ENCODE measurements at places on chromosomes 2 and 18.

DNA sequence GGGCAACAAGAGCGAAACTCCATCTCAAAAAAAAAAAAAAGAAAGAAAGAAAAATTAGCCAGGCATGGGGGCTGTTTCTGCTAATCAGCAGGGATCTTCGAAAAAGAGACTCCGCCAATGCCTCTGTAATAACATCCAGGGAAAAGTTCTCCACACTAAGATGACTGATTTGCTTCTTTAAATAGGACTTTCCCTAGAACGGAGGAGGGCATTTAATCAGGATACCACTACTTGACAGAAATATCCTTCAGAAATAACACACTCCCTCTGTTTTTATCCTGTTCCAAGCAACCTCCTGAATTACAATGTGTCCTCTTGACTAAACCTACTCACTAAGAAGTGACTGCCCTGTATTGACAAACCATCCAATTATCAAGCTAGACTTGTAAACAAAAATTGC, 21.7 kb downstream of the REV1 start:
- DNase-seq: no peak

- no peak for DNase-seq
Observed at GRCh38 chr2:70280242-70280798, 13.2 kb downstream of the SNRPG start.

GRCh38 chr2:66512626-66513025, 77.7 kb downstream of the MEIS1 start:
- DNase-seq: no peak

DNA sequence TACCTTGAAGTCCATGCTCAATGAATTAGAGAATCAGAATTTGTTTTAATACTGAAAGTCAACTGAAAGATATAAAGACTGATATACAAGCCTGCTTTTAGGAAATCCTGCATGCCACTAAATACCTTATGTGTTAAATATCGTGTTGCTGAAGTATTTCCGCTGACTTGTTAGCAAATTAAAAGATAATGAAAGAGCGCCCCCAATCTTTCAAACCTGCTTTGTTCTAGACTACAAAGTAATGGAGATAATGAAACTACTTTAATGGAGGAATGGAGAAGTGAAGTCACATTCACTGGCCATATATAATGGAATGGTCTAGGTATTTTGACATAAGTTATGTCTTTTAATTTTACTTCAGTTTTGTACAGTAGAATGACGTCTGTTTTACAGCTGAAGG, 95.7 kb downstream of the ASXL3 start:
- DNase-seq: no peak

DNA sequence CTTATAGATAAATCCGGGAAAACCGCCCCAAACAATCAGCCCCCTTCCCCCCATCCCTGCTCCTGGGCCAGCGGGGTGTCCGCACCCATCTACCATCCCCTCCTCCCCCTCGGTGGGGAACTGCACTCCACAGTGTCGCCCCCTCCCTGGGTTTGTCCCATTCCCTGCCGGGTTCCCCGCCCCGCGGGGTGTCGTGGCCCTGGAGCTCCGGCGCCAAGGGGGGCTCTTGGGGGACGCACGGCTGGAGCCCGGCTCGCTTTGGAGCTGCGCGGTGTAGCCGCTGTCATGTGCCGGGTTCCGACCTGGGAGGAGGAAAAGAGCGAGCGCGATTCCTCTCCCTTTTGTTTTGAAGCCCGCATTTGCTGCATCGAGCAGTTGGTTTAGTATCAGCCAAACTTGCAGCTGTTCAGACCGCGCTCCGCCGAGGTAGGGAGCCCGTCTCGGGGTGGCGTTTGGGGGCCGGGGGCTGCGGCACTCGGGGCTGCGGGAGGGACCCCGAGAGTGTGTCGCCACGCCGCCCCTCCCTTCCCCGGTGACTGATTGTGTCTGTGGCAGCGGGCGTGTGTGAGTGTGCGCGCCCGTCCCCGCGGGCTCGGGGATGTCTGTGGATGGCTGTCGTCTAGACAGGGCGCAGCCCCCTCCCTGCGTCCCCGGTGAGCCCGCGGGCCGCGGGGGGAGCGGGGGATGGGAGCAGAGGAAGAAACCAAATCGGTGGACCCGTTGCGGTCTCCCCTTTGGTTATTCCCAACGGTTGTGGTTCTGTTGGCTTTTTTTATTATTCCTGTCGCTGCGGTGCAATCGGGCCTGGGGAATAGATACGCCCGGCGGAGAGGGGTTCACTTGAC, 797 bp downstream of the CTIF start:
- peak; percentile 31 for DNase-seq

GRCh38 chr2:73283545-73284295, 558 bp downstream of the FBXO41 start:
- no peak for DNase-seq

DNA sequence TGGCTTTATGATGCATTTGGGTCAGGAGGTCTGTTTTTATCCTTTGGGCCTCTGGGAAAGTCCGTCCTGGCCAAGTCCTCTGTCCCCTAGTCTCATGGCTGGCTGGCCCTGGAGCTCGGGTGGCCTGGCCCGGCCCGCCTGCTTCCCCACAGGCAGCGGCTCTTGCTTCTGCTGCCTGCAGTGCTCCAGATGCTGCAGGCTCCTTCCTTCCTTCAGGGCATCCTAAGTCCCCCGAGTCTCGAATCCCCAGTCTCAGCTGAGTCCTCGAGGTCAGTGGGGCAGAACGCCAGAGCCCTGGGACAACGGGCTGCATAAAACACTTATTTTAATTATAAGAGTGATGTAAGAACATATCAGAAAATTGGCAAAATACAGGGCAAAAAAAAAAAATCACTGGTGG, 71.2 kb downstream of the HPCAL1 start:
- no peak for DNase-seq

- no peak for DNase-seq
Observed at GRCh38 chr2:223855426-223855825, 18.0 kb upstream of the AP1S3 start.

- DNase-seq: no peak
Observed at GRCh38 chr2:7043690-7044089, 126.5 kb downstream of the RNF144A start.

DNA sequence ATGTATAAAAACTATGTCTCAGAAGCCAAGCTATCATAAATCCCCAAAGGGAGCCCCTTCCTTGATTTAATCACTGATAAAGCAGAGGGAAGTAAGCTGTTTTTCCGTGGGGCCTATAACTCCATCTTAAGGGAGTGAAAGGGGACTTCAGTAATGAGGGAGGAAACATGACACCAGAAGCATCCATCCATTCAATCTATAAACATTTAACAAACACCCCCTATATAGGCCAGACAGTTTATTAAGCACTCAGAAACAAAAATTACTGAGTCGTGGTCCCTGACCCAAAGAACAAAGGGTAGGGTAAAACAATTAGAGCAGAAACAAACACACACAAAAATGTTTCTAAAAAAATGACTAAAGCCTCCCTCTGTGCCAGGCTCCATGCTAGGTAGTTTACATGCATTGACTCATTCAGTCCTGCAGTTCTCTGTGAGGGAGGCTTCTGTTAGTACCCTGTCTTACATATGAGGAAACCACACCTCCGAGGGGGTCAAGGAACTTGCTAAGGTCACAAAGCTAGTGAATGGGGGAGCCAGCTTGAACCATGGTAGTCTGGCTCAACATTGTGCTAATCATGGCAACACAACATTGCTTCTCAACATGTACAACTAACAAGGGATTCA, 472.1 kb downstream of the CDH2 start:
- DNase-seq: no peak

GRCh38 chr18:3466872-3467271, 16.9 kb downstream of the TGIF1 start:
- DNase-seq: no peak

GRCh38 chr18:8744656-8745055, 39.3 kb downstream of the MTCL1 start:
- no peak for DNase-seq

DNA sequence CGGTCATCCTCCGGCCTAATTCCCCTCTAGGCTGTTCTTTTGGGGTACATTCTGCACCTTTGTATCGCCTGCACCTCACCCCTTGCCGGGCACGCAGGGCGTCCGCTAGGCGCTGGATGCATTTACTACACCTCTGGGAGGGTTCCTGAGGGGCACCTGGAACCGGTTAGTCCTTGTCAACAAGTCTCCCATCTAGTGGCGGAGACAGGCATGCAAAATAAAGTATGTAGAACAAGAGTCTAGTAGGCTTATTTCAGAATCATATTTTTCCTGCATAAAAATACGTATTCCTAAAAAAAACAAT, 705 bp upstream of the TEX261 start:
- peak; percentile 37 for DNase-seq

DNA sequence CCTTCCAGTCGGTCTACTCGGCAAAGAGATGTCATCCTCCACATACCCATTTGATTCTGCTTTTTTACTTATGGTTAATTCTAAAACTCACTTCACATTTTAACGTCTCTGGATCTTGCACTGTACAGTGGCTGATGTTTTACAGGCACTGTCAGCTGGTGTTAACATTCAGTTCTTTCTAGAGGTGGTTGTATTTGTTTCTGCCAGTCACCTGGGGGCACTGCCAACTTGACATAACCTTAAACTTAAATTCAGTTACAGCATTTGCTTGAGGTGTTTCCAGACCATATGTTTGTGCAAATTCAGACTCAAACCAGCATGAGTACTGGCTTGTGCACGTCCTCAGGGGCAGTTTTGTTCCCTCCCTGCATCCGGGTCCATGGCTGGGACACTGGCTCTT, 5.3 kb upstream of the TMEM185B start:
- no peak for DNase-seq

DNA sequence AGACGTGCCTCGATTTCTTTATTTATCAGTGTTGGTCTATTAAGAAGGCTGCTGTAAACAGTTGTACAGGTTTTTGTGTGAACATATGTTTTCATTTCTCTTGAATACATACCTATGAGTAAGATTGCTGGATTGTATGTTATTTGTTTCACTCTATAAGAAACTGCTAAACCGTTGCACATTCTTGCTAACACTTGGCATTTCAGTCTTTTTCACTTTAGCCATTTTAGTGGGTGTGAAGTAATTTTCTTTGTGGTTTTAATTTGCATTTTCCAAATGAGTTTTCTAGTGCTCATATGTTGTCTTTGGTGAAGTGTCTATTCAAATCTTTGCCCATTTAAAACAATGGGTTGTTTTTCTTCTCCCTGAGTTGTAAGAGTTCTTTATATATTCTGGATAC, 221.5 kb upstream of the SMAD7 start:
- no peak for DNase-seq

DNA sequence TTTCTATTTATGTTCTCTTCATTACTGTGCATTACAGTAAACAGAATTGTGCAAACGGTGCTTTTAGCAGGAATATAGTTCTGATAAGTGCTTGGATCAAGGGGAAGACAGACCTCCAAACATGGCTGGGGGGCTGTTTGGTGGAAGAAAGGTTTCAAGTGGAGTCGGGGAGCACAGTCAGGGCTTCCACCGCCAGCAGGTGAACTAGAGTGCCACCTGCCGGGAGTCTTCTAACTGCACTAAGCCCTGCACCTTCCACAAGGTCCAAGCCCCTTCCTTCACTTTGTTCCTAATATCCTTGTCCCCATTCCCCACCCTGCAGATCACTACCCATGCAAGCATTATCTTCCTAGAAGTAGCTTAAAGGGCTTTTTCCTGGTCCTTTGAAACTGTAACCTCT, 11.1 kb downstream of the ONECUT2 start:
- no peak for DNase-seq

DNA sequence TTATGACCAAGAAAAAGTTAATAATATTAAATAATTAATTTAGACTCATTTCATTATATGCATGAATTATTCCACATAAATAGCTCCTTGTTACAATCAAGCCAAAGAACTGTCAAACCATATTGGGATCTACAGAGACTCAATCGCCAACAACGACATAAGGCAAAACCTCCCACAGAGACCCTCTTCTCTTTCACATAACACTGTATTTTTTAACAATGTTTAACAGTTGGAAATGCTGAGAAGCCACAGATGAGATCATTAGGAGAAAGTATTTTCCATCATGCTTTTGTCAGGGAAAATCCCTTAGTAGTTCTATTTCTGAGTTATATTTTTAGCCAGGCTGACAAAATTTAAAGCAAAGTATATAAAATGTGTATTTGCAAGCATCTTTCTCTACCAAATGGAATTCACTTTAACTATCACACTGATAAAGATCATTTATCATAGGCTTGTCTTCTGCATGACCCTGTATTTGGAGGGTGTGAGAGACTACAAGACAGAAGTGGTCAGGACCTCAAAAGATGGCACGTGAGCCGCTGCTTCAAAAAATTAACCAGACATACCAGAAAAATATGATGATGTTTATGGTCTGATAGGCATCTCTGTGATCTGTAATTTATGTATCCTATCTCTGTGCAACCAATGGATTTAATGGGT, 383.8 kb downstream of the NRXN1 start:
- DNase-seq: no peak

- DNase-seq: no peak
Observed at GRCh38 chr2:144396318-144396717, 123.6 kb downstream of the ZEB2 start.

DNA sequence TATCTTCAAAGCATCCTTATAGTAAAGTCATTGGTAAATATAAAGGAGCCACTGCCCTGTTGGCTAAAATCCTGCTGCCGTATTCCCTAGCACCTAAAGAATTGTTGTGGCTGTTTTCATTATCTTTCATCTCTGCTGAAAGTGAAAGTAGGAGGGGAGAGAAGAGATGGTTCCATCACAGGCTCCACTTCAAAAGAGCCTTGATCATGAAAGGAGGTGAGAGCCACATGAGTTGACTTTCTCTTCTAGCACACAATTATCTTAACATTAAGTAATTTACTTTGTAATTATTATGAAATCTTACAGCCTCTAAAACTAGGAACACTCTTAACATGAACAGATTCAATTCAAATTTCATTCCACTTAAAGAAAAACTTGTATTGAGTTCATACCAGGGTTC, 1050.9 kb upstream of the LRRTM1 start:
- DNase-seq: no peak

- no peak for DNase-seq
Observed at GRCh38 chr2:227016894-227017293, 147.1 kb downstream of the COL4A4 start.

DNA sequence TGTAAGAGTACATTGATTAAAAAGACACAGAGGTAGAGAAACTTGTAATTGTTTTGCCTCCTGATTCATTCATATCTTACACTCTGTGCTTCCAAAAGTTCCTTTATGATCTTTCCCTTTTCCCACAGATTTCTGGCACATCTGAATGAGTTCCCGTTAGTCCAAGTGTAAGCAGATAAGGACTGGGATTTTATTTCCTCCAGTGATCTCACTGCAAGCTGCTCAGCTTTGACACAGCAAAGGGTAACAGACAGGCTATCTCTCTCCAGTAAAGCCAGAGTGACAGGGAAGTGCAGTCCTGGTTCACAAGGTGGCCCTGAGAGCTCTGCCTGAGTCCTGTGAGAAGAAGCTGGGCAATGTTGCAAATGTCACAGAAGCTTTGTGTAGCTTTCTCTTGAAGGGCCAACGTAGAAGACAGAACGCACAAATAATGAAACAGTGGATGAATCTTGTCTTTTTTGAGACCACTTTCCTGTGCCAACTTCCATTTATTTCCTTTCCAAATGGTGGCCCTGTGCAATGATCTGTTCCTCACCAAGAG, 32.5 kb upstream of the KCNE4 start:
- no peak for DNase-seq

DNA sequence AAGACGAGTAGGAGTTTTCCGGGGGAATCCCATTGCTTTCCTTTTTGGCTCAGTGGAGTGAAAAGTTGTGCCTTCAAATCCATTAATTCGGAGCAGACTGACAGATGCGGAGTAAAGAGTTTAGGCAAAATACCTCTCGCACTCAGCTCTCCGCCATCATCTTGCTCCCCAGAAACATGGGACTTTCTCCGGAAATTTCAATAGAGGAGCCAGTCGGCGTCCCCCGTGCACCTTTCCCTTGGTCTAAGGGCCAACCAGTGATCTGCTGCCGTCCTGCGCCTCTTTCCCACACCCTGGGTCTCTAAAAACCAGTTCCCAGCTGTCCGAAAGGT, 318 bp downstream of the TYW5 start:
- DNase-seq: no peak

- no peak for DNase-seq
Observed at GRCh38 chr2:183026424-183026823, 11.8 kb downstream of the NCKAP1 start.

Data from stimulated activated naive CD4-positive, alpha-beta T cell treated with Interleukin-2 at 50 U/mL for 16 hours (primary cell).